ENCODE measurements at places on chromosomes 6 and 20.

- no peak for DNase-seq
Observed at GRCh38 chr6:11675601-11676000, 103.0 kb downstream of the ADTRP start.

DNA sequence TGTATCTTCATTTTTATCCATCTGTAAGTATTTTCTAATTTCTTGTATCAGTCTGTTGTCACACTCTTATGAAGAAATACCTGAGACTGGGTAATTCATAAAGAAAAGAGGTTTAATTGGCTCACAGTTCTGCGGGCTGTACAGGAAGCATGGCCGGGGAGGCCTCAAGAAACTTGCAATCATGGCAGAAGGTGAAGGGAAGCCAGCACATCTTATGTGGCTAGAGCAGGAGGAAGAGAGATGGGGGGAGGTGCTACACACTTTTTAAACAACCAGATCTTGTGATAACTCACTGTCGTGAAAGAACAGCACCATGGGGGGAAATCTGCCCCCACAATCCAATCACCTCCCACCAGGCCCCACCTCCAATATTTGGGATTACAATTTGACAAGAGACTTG is 10.9 kb upstream of the BCKDHB start:
- DNase-seq: no peak

DNA sequence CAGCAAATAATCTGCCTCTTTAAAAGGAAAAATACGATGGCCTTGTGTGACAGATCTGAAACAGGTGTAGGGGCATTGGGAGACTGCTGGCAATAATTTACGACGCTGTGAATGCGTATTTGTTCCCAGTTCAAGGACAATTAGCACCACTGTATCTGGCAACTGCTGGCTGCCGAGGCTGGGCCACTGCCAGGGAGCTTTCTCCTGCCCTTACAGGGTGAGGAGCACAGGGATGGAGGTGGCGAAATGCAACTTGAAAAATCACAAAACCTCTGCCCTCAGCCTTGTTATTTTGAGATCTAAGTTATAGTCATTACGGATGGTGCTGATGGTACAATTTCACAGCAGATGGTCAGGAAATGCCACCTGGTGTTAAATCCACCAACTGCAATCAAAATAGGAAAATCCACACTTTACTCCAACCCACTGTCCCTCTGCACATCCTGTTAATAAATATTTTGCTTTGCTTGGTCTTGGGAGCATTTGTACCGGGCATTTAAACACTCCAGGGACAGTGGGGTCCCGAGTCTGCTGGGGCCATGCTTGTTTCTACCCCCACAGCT is 6.4 kb downstream of the MYLK4 start:
- DNase-seq: no peak

GRCh38 chr20:4513720-4514119 is 208.0 kb upstream of the PRND start:
- no peak for DNase-seq

- peak; percentile 11 for DNase-seq
Observed at GRCh38 chr6:168440520-168441433, at the start of gene SMOC2. SMOC2 (plus strand) TSS chr6:168441184; CDS start chr6:168441371, 187 bp downstream.

- DNase-seq: no peak
Observed at GRCh38 chr20:21325296-21325695, 22.2 kb downstream of the XRN2 start.

DNA sequence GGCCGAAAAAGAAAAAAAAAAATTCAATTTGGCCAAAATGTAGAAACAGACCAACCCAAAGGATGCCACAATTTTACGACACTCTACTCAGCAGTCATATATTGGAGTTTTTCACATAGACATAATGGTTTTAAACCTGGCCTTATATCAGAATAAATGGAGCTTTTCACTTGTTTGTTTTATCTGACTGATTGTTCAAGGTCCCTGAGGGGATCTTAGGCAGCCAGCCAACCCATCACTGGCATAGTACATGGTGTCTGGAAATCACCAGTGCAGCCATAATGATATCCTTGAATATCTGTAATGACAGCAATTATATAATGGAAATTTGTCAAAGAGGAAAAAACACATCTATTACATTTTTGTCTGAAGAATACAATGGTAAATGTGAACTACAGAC is 96.9 kb downstream of the PRSS35 start:
- DNase-seq: no peak

DNA sequence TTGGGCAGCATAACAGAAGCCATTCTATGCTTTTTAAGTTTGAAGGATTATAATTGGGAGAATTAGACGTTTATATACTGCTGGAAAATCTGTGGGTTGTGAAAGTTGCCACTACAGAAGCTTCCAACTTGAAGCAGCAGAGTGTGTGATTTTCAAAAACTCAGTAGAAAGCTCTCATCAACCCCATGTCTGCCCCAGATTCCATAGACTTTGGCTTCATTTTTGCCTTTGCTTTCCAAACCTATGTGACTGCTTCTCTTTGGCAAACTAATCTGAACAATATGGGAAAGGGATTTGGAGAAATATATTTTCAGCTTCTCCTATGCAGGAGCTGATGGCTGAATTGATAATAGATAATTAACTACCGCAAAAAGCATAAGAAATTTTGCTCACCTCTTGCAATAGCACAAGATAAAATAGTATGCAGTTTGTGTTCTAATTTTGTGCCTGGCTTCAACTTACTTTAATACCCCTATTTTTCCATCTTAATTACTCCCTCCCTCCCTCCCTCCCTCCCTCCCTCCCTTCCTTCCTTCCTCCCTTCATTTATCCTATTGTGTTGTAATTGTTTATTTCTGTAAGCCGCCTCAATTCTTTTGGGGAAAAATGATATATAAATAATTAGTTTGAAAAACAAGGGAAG is 214.1 kb upstream of the HS3ST5 start:
- DNase-seq: no peak

DNA sequence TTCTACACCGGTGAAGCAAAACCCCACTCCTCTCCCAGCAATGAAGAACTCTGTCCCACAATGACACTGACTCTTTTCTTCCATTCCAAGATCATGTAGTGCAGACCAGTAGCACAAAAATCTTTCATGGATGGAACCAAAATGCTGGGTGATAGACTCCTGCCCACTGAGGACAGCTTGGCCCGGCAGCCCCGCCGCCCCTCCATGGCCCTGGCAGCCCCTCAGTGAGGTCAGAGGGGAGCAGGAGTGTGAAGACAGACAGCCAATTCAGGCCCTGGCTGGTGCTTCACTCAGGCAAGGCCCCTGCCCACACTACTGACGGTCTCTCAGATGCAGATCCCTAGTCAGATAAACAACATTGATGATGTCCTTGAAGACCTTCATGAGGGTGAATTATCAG is 131.9 kb upstream of the SYNDIG1 start:
- DNase-seq: no peak

GRCh38 chr20:21613512-21613911 is 92.0 kb upstream of the PAX1 start:
- DNase-seq: no peak

All from putamen (tissue), 1 donor.